ENCODE measurements at places on chromosomes 3 and 15.

DNA sequence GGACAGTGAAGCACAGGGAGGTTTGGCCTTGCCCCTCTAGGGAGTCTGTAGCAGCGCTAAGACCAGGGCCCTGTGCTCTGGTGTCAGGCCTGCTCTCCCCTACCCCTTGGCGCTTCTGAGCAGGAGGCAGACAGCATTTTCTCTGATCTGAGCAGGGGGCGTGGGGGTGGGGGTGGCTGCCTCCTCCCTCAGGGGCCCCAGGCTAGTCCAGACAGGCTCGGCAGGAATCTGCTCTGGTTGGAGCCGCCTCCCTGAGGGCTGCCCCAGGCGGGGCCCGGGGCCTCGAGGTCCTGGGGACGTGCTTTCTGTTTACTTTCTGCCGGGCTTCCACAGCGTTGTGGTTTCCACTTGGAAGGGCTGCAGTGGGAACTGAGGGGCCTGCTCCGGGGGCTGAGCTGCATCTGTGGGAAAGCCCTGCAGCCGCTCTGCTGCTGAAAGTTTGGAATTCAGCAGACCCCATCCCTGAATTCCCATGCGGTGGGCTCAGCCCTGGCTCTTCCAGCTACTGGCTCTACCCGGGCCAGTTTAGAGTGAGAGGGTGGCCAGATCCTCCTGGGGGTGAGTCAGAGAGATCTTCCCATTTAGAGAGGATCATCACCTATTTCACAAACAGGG, 105.4 kb downstream of the LINGO1 start:
- no peak for DNase-seq

GRCh38 chr3:14434126-14434497, 31.7 kb downstream of the SLC6A6 start:
- no peak for DNase-seq

DNA sequence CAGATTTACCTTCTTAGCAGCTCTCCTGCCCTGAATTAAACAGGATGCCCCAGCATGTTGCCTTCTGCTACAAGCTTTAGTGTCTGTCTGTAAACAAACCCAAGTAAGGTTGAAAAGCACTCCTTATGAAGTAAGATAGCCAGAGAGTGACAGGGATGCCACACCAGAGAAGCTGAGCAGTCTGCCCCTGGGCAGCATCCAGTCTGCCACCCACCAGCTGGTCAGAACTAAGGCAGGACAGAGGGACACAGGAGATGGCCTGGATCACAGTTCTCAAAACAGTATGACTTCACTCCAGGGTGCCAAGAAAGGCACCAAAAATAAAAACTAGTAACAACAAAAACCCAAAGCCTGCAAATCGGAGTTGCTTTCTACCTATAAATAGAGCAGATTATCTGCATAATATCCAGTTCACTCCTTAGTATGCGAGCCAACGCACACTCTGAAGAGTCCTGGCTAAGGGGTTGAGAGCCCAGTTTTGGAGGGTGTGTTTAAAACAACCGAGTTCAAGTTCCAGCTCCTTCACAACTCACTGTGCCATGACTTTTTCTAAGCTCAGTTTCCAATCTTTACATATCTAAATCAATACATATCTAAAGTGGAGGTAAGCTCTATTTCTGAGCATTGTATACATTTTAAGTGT, 198.9 kb downstream of the KCNMB2 start:
- no peak for DNase-seq

DNA sequence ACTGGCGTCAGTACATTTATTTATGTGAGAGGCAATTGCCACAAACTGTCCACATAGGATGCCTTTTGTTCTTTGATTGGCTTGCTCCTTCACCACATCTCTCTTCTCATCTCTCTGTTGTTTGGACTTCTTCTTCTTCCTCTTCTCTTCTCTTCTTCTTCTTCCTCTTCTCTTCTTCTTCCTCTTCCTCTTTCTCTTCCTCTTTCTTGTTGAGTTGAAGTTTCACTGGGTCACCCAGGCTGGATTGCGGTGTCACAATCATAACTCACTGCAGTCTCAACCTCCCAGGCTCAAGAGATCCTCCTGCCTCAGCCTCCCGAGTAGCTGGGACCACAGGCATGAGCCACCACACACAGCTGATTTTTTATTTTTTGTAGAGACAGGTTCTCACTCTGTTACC, 67.7 kb upstream of the GSK3B start:
- no peak for DNase-seq

DNA sequence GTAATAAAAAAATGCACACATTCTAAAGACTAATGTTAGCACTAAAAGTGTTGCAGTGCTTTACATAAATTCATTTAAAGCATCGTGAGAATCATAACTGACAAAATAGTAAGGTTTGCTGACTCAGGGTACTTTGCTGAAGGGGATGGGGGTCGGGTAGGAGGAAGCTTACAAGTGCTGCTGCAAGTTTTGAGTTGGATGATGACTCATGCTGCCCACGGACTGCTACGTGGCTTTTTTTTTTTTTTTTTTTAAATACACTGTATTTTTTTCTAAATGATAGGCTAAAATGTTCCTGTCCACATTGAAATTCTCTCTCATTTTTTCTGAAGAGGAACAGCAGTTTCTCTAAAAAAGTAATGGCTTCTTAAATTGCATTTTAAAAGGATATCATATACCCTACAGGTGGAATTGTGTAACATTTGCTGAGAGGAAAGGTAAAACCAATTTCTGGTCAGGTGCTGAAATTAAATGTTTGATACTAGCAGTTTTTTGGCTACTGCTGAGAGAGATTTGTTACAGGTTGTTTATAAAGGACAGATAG, 2.2 kb downstream of the MAPK6 start:
- peak; percentile 73 for DNase-seq

DNA sequence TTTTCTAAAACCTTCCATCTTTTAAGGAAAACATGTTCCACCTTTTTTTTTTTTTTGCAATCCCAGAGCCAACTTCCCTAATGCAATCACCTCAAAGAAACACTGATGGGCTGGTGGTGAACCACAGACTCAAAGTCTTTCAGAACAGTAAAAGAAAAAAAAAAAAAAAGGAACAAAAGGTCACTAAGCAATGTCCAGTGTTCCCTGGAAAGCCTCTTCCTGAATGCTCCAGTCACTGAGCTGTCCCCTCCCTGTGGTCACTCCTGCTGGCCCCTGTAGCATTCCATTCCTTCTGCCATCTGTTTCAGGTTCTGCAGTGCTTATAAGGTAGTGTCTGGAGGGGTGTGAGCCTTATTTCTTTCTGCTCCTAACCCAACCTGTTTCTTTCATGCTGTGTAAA, 53.3 kb downstream of the AAGAB start:
- DNase-seq, result no peak

DNA sequence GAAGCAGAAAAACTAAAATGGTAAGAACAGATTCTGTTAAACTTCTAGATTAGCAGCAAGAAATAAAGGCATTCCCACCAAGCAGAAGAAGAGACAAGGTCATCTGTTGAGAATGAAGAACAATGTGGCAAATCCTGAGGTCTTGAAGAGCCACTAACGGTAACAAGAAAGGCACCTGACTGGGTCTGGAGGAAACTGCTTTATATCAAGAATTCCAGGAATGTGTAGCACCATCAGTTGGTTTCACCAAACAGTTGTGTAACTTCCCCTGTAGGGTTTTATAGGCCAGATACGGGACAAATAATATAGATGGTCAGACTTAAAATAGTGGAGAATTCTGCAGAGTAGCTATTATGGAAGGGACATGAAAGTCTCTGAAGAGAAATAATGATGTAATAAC, 57.3 kb downstream of the ACAP2 start:
- DNase-seq, result no peak

GRCh38 chr15:90960298-90961091, 5.8 kb downstream of the RCCD1 start:
- DNase-seq, result no peak

DNA sequence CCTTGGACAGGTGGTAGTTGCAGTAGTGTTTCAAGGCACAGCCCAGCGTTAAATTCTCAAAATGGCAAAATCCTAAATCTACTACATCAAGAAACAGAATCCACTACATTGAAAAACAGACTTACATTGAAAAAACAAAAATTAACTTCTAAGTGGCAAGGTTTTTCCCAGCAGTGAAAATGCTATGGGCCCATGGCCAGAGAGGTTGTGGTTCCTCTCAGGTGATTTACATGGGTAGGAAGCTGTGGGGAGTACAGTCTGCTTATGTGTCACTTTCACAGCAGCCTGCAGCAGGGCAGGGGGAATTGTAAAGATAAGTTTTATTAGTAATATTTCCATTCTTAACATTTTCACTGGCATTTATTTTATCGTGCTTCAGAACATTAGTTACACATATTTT, 24.9 kb downstream of the TTC14 start:
- no peak for DNase-seq

GRCh38 chr15:91055548-91056331, 33.3 kb upstream of the VPS33B start:
- DNase-seq, result peak; percentile 19

GRCh38 chr3:99747915-99748314, 69.7 kb upstream of the CMSS1 start:
- no peak for DNase-seq

GRCh38 chr3:177983320-177983719, 552.9 kb upstream of the KCNMB2 start:
- DNase-seq, result no peak

- DNase-seq, result no peak
Measured at GRCh38 chr3:73521734-73522336, 102.9 kb downstream of the PDZRN3 start.

DNA sequence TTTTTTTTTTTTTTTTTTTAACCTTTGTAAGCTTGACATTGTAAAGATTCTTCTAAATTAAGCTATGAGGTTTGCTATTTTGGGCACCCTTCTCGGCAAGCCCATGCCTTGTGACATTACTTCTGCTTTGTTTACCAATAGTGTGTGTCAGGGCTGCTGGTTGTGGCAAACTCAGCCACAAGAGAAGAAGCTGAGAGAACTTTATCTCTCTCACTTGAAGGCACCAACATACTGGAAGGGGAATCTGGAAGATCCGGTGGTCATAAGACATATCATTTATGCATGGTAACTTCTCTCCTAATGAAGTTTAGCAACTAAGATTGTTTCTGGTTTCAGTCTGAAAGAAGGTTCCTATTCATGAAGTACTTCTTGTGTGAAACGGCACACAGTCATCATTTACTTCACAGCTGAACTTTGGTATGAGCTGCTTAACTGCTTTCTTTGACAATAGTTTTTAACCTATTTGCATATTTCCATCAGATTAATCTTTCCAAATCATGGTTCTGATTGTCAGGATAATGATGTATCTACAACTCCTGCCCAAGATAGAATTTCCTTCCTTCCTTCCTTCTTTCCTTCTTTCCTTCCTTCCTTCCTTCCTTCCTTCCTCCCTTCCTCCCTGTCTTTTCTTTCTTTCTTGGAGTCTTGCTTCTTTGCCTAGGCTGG, 189.3 kb downstream of the NFKBIZ start:
- no peak for DNase-seq

GRCh38 chr15:63238171-63238570, 39.2 kb upstream of the APH1B start:
- no peak for DNase-seq

DNA sequence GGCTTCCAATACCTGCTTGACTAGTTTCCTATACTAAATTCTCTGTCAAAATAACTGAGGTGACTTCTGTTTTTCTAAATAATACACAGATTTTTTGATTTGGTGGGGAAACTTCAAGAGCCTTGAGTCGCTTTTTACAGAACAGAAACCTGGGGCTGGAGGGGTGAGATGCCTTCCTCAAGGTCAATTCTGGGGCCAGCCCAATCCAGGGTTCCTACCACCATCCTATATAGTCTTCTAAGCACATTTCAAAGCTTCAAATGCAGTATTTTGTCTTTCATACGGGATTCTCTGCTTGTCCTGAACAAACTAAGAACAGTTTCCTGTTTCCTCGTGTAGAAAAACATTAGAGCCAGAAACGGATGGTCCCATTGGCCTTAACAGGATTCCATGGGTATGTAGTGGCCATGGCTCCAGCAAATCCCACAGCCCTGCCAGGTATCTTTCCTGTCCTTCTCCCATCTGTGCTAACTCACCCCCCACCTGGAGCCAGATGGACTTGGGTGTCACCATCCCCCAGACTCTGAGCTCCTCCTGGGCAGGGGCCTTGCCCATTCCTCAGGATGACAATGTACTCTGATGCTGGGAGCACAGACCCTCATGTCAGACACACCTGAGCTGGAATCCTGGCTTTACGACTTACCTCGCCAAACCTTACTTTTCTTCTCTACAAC, 146.9 kb downstream of the KLF13 start:
- DNase-seq, result no peak

GRCh38 chr3:129690406-129690805, 83.9 kb upstream of the PLXND1 start:
- peak; percentile 80 for DNase-seq

- DNase-seq, result no peak
Measured at GRCh38 chr3:52779837-52780585, 2.6 kb downstream of the ITIH1 start.

GRCh38 chr15:61915640-61916039, 144.6 kb downstream of the VPS13C start:
- DNase-seq, result no peak

DNA sequence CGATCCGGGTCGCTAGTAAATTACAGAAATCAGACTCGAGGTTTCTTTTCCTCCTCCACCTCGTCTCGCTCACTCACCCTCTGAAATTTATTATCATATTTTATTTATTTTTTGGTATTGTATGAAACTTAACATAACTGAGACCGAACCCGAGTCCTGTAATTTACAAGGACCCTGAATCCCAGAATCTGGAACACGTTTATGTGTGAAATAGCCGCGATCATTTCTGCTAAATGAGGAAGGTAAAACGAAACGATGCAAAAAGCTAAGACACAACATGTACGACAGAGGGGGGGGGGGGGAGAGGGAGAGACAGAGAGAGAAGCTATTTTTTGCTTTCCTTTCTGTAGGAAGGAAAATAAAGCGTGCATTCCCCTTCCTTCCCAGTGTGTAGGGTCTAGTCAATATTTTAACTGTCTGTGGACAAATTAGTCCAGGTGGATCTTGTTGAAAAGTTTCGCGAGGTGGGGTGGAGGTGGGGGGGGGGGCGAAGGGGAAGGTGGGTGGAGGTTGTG, 1.6 kb downstream of the BBX start:
- no peak for DNase-seq

GRCh38 chr3:123015596-123015995, 12.0 kb downstream of the SEMA5B start:
- no peak for DNase-seq

- DNase-seq, result no peak
Measured at GRCh38 chr3:184002469-184002868, 15.2 kb downstream of the ABCC5 start.
